T-helper 17 cell (primary cell): ENCODE measurements at places on chromosomes 6 and 20.

DNA sequence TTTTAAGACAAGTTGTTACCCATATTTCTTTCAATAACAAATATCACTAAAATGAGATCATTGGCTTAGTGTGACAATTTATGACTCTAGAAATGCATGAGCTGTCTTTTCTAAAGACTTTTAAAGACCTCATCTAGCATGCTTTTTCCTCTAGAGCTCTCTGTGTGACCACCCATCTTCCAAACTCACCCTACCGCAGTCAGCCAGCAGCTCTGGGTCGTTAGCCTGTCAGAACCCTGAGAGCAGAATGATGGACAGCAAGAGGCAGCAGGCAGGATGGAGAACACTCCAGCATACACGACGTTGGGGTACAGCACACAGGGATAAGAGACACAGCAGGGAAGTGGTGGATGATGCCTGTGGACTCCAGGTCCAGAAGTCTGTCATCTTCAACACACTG lies 45.1 kb upstream of the TBX18 start:
- DNase-seq: no peak

DNA sequence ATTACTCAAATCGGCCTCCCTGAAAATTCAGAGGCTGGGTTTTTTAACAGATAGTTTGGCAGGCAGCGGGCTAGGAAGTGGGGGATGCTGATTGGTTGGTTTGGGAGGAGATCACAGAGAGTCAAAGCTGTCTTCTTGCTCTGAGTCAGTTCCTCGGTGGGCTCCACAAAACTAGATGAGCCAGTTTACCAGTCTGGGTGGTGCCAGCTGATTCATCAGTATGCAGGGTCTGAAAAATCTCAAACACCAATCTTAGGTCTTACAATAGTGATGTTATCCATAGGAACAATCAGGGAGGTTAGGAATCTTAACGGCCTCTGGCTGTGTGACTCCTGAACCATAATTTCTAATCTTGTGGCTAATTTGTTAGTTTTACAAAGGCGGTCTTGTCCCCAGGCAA lies 190.7 kb downstream of the C6orf118 start:
- no peak for DNase-seq

DNA sequence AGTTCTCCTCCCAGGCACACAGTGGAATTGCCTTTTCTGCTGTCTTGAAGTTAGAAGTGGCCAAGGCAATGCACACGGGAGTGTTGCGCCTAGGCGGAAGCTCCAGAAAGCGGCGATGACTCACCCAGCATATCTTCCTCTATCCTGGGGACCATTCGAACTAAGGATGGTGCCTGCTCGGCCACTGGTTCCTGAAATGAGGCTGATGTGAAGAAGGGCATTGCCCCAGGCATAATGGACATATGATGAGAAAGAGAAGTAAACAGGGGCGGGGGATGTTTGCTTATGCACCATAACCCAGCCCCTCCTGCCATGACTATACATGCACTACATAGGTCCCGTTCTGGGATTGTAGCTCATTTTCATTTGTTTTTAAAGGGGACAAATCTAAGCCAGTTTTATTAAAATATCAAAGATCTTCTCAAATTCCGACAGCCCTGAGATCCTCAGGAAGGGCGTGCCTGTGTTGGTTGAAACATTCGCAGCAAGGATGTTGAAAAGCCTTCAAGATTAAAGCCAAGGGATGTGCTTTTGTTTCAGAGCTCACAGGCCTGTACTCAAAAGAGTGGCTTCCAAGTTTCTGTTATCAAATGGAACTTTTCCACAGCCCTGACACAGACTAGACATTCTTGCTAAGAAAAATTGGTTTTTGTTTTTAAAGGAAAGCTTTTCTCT lies 218.5 kb downstream of the LY86 start:
- DNase-seq: no peak

DNA sequence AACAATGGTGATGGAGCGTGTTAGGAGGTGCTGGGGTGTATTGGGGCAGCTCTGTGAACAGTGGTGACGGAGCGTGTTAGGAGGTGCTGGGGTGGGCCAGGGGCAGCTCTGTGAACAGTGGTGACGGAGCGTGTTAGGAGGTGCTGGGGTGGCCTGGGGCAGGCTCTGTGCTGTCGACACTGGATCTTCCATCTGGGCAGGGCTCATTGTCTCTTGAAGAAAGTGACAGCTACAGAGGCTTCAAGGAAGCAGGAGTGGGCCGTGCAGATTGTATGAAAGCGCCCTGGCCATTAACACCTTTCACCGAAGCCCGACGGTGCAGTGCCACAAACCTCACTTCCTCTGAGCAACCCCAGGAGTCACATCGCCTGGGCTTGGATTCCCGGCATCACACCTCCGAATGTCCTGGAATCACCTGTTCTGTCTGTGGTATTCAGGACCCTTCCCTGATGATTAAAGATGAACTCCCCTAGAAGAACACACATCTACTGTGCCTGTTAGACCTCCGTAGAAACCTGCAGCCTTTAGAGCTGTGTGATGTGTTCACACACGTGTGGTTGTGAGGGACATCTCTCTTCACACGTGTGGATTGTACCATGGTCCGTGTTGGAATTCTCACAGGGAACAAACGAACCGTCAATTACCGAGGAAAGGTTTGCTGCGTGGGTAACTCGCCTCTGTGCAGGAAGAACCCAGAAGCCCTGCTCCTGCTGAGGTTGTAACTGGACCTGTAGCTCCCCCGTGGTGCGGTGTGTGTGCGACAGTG lies 377.7 kb downstream of the THBS2 start:
- no peak for DNase-seq

DNA sequence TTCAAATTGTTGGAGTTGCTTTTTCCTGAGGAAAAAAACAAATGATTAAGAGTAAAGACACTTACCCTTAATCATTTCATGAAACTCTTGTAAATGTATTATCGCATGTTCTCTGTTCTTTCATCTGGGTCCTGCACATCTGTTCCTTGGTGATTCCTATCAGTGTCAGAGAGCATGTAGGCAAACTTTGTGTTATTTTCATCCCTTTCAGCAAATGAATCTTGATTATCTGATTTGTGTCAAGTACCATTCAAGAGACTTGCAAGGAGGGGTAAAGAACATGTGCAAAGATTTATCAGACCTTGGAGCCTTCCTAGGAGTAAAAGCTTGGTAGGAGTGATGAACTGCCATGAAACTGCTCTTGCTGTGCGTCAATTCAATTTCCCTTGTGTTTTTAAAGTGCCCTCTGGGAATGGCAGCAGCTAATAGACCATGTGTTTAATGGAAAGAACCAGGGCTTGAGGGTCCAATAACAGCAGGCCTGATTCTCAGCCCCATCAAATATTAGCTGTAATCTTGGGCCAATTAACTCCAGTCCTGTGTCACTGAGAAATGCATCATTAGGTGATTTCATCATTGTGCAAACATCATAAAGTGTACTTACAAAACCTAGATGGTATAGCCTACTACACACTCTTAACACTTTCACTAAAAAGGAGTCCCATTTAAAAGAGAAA lies 118.9 kb upstream of the CEP85L start:
- DNase-seq: no peak

DNA sequence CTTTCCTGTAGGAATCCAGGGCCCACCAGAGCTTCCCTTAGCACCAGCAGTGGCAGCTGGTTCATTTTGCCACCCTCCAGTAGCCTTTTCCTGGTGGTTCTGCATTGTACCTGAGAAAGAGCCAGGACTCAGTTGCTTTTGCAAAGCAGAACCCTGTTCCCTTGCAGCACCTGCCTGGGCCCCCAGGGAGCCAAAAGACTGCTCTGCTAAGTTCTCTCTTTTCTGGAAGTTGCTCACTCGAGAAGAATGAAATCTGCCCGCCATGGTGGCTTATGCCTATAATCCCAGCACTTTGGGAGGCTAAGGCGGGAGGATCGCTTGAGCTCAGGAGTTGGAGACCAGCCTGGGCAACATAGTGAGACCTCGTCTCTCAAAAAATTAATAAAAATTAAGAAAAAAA lies 24.0 kb downstream of the GHRH start:
- no peak for DNase-seq

- DNase-seq: no peak
Measured at GRCh38 chr6:15267221-15267620, 21.4 kb downstream of the JARID2 start.
